ENCODE measurements at places on chromosomes 1 and 21.
A peak's percentile ranks its signal among the peaks of the same experiment; 100 is the strongest.

DNA sequence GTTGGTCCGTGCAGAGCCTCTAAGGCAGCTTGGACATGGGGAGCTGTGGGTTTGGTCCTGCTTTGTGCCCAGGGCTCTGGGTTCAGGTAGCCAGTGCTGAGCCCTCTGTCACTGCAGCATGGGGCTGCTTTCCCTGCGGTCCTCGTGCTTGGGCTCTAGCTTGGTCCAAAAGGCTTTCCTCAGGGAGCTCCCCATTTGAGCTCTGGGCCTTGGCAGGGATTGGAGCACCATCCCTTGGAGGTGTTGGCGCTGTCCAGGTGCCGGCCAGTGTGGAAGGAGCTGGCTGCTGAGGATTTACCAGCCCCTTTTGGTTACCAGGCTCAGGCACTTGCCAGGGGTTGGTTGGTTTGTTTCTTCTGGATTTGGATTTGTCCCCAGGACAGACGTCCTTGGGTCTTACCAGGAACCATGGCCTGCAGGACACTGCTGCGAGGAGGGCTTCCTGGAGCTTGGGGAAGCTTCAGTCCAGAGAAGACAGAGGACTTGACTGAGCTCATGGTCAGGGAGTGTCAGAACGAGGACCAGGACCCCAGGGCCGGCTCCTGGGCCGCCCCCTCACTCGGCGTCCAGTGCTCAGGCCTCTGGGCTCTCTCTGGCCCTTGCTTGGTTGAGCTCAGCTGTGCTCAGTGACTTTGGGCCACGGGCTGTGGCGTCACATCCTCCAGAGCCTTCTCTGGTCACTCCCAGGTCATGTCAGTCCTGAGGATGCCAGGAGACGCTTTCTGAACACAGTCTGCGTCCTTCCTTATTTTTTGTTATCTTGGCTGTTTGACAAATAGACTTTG lies 224.7 kb downstream of the CAMTA1 start:
- DNase-seq = no peak

DNA sequence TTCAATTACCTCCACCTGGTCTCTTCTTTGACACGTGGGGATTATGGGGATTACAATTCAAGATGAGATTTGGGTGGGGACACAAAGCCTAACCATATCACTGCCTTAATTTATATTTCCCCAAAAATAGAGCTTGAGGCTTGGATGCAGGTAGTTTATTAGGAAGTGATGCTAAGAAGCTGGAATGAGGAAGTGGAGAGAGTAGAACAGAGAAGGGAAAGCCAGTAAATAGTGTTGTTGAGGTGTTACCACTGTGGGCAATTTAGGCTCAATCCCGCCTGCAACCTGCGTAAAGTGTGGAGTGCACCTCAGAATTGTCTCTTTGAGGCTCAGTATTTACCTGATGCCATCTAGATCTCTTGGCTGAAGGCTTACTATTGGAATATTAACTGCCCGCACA lies 4.9 kb upstream of the DOCK7 start:
- DNase-seq = no peak

DNA sequence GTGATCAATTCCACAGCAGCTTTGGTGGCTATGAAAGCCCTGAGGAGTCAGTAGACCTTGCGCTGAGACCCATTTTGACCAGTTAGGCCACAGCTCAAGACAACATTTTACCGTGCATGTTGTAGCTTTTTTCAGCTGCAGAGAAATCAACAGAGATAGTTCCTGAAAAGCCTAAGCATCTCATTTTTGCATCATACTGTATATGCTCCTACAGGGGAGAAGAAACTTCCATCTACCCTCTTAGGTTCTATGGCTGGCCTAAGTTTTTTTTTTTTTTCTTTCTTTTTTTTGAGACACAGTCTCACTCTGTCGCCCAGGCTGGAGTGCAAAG lies 24.8 kb upstream of the EYA3 start:
- DNase-seq = no peak

- DNase-seq = no peak
Observed at GRCh38 chr1:55147524-55147923, 67.6 kb downstream of the USP24 start.

GRCh38 chr1:54927472-54928240 lies 40.7 kb upstream of the DHCR24 start:
- DNase-seq = peak; percentile 71

DNA sequence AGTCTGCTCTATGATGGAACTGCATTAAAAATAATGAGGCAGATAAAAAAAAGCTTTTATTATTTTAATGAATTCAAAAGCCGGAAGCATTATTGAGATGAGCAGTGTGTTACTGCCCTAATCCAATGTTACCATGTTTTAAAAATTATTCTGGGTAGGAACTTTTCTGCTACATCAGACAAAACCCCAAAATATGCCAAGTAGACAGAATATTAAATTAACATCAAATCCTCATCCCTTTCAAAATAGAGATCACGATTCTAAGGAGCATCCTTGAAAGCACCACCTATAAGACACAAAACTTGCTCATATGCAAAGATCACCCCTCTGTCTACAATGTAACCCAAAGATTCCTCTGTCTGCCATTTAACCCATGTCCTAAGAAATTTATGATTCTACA lies 357.5 kb downstream of the SMYD3 start:
- DNase-seq = no peak

DNA sequence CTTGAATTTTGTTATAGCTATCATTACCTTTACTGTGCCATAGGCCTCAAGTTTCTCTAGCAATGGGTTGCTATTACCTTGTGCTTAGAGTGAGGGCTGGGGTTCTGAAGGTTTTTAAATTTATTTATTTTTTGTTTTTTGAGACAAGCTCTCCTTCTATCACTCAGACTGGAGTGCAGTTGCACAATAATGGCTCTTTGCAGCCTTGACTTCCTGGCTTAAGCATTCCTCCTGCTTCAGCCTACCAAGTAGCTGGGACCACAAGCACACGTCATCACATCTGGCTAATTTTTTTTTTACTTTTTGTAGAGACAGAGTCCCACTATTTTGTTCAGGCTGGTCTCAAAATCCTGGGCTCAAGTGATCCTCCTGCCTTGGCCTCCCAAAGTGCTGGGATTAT lies 41.5 kb downstream of the SNX27 start:
- DNase-seq = peak; percentile 9

GRCh38 chr21:38937844-38938243 lies 132.1 kb downstream of the ETS2 start:
- DNase-seq = no peak

DNA sequence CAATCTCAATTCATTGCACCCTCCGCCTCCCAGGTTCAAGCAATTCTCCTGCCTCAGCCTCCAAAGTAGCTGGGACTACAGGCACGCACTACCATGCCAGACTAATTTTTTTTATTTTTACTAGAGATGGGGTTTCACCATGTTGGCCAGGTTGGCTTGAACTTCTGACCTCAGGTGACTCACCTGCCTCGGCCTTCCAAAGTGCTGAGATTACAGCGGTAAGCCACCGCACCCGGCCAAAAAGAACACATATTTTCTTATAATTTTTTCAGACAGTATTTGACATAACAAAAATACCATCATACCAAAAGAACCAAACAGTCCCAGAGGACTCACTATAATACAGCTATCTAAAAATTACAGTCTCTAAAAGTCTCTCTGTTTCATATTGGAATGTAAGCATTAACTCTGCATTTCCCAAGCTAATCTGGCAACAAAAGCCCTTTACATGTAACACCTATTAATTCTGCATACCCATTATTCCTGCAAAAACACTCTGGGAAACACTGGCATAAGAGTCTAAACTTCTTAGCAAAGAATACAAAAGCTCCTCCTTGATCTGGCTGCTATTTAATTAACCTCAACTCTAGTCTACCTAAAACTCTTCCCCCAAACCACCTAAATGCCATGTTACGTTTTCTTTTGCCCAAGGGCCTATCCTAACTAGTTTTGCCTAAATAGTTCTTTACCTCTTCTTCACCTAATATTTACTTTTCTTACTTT lies 26.9 kb downstream of the WDR26 start:
- peak; percentile 25 for DNase-seq

DNA sequence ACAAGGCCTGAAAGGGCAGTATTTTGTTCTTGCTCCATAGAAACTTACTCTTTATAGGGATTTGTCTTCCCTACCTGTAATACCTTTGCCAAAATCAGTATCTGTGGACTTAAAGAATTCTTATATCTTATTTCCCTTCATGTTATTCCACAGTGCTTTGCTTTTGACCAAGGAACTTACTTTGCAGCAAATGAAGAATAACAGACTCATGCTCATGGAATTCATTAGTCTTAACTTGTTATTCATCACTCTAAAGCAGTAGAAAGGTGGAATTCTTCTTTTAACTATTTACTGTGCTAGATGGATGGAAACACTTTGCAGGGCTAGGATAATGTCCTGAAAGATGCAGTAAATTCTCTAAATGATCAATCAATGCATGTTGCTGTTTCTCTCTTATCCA lies 45.9 kb downstream of the DUSP10 start:
- peak; percentile 28 for DNase-seq

- DNase-seq = peak; percentile 91
Observed at GRCh38 chr1:152880316-152880715, 2.2 kb downstream of the SMCP start.

DNA sequence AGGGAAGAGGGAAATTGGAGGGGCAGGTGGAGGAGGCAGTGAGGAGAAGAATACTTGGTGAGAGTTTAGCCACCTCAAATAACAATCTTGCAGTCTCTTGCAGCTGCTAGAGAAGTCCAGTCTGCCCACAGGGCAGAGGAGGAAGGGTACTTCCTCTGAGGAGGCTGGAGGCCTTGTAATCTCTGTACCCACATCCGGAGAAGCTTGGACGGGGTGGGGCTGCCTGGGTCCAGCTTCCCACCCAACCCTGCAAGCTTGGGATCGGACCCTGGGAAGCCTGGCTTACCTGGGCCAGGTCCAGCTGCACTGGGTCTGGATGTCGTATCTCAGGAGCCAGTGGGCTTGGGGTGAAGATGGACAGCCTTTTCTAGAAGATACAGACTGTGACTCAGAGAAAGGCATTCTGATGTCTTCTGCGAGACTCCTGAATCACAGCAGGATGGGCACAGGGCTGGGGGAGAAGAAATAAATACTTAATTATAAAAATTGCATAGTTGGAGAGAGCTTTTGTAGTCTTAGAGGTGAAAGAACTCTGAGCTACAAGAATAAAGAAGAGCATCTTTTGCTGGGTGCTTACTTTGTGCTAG lies 111.8 kb upstream of the JUN start:
- no peak for DNase-seq

DNA sequence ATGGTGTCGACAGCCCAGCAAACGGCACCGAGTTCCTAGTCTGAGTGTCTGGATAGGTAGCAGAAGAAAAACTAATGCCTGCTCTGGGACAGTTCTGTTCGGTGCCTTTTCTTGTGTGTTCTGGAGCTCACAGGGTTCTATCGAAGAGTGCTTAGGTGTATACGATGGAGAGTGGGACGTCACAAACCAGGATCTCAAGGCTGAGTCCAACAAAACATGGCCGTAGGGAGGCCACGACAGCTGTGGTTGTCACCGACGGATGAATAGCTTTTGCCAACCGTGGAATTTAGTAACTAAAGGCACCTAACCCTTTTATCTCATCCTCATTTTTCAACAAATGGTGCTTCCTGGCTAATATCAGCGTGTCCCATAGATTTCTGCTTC lies 635 bp upstream of the SYNJ1 start:
- DNase-seq = no peak

DNA sequence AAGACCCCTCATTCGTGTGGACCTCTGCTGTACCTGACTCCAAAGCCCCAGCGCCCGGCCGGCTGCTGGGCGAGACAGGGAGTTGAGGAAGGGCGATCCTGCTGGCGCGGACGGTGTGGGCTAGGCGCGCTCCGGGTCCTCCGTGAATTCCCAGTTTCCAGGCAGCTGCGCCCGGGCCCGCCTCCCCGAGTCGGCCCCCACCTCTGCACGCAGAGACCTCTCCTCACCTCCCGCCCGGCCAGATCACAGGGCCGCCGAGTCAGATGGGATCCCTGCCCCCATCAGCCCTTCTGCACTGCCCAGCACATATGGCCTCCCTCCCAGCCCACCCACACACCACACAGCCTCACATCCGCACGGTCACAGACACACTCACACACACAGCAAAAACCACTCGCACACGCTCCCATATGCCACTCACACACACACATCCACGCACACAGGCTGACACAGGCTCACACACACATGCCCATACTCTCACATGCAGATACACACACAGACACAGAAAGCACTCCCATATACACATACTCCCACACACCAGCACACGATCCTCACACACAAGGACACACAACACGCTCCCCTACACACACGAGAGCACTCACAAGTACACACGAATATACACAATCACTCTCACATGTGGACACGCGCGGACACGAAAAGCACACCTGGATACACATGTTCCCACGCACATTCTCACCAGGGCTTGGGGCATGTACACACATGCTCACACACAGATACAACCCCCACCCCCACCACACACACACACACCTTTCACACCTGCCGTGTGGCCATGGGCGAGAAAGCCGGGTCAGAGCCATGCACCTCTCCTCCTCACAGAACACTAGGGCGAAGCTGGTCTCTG lies 7.2 kb upstream of the GUCA2B start:
- DNase-seq = no peak

- peak; percentile 9 for DNase-seq
Observed at GRCh38 chr1:66207484-66207883, 326.5 kb upstream of the SGIP1 start.

GRCh38 chr1:42806171-42806570 lies 10.8 kb upstream of the ERMAP start:
- DNase-seq = no peak

DNA sequence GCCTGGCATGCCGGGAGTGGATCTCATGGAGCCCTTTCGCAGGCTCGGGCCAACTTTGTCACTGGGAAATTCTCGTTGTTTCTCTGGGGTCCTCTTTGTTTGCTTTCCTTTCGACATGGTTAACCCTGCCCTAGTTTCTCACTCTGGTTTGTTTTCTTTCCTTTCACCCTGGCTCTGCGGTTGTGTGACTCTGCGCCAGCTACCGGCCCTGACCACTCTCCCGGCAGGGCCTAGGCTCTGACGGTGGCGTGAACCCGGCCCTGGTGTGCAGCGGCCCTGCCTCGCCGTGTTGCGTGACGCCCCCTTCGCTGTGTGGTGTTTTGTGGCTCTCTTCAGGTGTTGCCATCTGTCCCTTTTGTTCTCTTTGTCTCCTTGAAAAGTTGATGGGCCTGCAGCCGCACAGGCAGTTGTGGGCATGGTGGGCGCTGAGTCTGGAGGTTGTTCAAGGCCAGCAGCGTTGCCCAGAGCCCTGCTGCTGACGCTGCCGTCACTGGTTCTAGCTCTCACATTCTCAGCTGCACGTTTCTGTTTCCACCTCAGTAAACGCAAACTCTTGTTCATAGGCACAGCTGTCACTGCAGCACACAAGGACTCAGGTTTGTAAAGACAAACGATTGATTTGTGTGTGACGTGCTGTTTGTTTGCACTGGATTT lies 64.6 kb upstream of the DIP2A start:
- DNase-seq = no peak

GRCh38 chr1:158932171-158932570 lies 819 bp downstream of the PYHIN1 start:
- DNase-seq = peak; percentile 57

- DNase-seq = no peak
Observed at GRCh38 chr1:212463565-212464285, 31.0 kb downstream of the NENF start.

DNA sequence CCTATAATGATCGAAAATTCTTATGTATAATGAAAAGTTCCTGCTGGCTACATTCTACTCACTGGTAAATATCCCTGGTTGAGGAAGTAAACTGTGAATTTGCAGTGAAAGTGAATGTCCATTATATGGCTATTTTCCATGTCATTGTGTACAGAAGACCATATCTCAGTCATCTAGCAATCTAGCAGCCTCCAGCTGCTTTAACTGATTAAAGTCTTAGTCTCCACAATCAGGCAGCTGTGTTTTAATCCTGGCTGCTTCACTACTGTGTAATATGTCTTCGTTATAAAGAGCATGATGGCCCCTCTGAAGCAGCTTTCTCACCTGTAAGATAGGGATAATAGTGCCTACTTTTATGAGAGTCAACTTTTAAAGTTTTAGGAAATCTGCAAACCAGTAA lies 11.4 kb downstream of the CLCA2 start:
- no peak for DNase-seq
